ENCODE measurements at places on chromosomes 1 and 21. TPM values are rescaled to one million over a fixed set of nuclear protein-coding genes. Genes with fewer than 3 reads are reported as not detected.
A peak's percentile ranks its signal among the peaks of the same experiment; 100 is the strongest.

GRCh38 chr1:116119876-116120275 lies 8.7 kb downstream of the MAB21L3 start:
- no peak for DNase-seq

DNA sequence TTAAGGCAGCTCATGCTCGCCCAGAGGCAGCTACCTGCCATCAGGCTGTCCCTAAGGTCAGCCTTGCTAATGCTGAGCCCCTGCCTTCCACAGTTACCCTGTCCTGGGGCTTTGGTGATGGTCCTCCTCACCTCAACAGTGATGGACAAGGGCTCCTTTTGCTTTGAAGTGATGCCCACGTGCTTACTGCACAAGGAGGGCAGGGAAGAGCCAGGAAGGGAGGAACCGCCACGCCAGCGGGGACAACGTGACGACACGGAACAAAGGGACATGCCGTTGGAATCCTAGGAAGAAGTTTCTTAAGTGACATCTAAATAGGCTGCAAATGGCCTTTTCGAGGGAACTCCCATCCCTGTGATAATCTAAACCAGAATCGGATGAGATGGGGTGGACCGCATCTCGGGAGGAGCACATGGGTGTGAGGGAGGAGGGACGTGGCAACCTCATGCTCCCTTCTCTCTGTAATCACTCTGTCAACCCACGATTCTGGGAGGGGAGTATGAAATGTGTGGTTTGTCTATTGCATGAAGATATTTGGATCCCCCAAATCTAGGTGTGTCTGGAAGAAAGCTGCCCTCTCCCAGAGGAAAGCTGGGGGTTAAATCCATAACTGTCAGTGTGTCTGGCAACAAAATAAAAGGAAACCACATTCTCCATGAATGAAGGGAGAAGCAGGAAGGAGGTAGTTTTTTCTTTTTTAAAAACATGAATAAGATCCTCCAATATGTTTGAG lies 110.9 kb upstream of the IRF2BP2 start:
- no peak for DNase-seq

DNA sequence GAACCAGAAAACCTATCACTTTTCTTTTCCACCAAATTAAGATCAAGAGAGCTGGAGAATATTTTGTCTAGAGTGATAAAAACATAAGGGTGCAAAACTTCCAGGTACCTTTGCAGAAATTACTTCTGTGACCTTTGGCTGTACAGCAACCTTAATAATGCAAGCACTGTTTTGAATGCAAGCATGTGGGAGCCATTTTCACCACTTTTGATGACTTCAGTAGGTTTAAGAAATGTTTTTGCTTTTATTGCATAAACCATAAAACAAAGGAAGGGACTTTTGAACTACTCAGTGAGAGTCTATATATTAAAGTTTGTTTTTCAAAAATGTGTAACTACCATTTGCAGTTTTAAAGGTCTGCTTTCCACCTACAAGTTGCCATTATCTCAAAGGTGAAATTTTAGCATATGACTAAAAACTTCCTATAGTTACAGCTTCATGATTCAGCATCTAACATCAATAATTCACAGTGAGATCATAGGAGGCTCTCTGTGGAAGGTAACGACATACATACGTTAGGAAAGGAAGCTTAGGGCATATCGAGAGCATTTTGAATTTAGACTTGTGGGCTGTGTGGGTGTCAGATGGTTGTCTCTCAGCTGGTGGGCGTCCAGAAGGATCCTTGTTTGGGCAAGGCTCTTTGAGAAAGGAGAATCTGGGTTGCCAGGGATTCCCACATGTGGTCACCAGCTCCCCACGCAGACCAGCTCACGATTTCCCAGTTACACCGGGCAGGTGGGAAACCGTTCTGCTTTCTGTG lies 1.1 kb upstream of the GADD45A start:
- DNase-seq: no peak

- no peak for DNase-seq
Observed at GRCh38 chr1:211731456-211732292, 56.3 kb upstream of the NEK2 start.

DNA sequence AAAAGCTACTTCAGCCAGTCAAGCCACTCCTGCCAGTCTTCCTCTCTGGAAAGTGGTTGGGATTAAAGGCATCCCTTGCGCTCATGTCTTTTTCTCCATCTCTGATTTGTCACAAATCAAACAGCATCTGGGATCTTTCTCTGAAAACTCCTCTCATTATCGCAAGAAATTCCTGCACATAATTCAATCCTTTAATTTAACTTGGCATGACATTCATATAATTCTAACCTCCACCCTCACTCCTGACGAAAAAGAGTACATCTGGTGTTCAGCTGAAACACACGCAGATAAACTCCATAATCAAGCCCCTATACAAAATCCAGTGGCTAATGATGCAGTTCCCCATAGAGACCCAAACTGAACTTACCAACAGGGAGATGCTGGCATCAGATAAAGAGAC lies 19.4 kb upstream of the SLC2A5 start:
- DNase-seq: no peak

GRCh38 chr1:87335175-87335884 lies 6.7 kb downstream of the LMO4 start:
- peak; percentile 64 for DNase-seq

- DNase-seq: no peak
Observed at GRCh38 chr1:37001703-37002102, 32.6 kb downstream of the GRIK3 start.

DNA sequence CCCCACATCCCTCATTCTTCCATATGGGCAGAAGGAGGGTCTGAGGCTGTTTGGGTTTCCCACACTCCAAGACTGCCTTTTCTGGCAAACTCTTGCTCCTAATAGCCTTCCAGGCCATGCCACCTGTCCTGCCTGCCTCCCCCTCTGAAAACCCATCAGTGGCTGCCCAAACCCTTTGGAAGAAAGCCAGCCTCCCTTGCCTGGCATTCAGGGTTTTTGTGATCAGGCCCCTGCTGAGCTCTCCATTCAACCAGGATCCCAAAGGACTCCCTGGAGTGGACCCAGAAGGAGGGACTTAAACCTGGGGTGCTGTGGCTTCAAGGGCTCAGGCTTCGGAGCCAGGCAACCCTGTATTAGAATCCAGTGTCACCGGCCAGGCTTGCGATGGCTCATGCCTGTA lies 4.2 kb upstream of the GUCA2A start:
- no peak for DNase-seq

DNA sequence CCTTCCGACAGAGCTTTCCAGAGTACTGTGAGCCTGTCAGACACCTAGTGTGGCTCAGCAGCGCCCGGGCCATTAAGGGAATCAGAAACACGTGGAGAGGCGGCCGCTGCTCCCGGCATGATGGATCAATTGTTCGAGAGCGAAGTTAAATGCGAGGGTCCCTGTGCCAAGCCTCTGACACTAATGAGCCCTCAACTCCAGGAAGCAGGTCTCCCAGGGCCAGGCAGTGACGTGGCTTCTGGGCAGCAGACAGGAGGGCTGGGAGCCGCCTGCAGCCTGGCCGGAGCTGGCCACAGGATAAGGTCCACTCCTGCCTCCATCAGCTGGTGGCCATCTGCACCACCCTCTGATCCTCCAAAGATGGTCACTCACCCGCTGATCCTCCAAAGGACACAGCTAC lies 67.5 kb upstream of the CLDN14 start:
- DNase-seq: peak; percentile 27

DNA sequence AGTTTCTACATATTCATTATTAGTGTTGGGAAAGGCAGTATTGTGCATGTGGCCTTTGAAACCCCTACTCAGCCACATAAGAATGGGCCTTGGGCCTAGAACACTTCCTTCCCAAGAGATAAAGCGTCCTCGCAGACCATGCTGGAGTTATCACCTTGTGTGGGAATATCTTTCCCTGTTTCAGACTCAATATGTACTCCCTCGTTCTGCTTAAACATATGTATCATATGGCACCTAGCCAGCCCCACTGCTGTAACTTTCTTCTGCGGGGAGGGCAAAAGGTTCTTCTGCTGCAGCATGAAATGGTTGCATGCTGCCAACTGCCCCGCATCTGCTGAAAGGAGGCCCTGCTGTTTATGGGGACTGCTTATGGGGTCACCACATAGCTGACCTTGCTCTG lies 92.0 kb downstream of the CRB1 start:
- peak; percentile 49 for DNase-seq

DNA sequence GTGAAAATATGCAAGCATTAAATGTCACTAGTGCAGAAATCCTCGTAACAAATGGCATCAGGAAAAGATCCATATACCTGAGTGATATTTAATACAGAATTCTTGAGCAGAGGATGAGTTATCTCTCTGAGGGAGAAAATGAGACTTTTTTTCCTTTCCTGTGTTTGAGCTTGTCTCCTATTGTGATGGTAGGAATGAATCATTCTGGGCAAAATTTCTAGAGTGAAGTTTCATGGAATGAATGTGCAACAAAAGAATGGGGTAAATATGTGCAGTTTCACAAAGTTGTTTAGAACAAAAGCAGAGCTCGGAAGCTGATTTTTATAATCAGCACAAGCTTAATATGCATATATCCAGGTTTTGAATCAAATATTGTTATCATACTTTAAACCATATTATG lies 4.6 kb downstream of the CTPS1 start:
- no peak for DNase-seq

GRCh38 chr1:67190410-67190809 lies 24.2 kb downstream of the IL23R start:
- no peak for DNase-seq

GRCh38 chr1:241800640-241801039 lies 47.4 kb upstream of the EXO1 start:
- no peak for DNase-seq

GRCh38 chr1:176847052-176847451 lies 317.5 kb downstream of the ASTN1 start:
- DNase-seq: no peak

GRCh38 chr1:207404849-207405525 lies 49.1 kb upstream of the CR2 start:
- DNase-seq: no peak

- DNase-seq: peak; percentile 57
Observed at GRCh38 chr1:244050835-244051444, at the start of gene ZBTB18. Gene ZBTB18, plus strand, starts transcription at chr1:244051283. Its CDS starts 149 bp downstream, at chr1:244051432.

GRCh38 chr1:240967070-240967724 lies 355.2 kb upstream of the GREM2 start:
- no peak for DNase-seq

DNA sequence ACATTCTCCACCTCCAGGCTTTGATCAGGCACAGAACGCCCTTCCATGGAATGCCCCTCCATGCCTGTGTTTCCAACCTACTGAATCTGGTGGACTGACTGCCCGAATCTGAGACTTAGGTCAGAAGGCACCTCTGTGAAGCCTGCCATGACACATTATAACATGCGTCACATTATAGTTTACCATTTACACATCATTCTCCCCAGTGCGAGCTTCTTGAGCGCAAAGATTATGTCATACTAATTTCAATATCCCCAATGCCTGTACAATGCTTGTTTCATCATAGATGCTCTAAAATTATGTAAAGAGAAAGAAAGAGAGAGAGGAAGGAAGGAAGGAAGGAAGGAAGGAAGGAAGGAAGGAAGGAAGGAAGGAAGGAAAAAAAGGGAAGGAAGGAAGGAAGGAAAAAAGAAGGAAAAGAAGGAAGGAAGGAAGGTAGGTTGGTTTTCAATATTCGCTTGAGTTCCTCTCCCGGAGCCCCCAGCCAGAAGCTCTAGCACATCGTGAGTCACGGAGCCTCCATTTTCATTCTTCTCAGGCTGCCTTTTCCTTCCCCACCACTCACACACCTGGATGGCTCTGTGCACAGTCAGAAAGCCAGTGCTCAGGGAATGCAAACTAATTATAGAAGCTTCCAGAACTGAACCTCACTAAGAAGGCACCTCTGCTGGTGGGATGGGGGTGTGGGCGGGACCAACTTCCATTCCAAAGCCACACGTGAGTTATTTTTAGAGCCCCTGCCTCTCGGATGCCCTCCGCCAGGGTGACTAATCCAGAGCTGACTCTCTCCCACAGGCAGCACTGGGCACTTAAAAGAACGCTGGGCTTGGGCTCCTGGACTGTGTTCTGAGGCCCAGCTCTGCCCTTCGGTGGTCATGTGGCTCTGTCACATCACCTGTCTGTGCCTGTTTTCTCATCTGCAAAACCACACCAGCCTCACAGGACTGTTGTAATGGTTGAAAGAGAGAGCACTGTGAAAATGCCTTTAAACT lies 27.4 kb downstream of the LAMB3 start:
- no peak for DNase-seq

DNA sequence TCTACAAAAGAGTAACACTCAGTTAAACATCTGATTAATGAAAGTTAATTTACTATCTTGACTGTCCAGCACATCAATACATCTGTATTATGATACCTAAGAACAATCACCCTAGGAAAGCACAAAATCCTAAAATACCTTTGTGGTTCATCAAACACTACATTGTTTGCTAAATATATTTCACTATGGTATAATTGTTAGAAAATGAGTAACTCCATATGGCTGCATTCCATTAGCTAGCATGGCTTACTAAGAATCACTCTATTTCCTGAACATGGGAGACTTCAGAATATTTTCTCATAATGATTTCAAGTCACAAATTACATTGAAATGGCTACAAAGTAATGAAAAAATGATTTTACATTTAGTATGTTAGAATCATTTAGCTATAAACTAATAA lies 12.5 kb downstream of the TRMT1L start:
- DNase-seq: no peak

Gene TP73
- 2.2 TPM for polyA plus RNA-seq

Gene GPR52
- polyA plus RNA-seq: not detected

Gene PAFAH2
- polyA plus RNA-seq: 18.9 TPM

Gene KIF26B
- polyA plus RNA-seq: 3.0 TPM

Gene SUSD4
- polyA plus RNA-seq: 13.9 TPM

Gene S100PBP
- polyA plus RNA-seq: 99.7 TPM

Gene TMEM69
- 29.5 TPM for polyA plus RNA-seq

Gene OLFML2B
- polyA plus RNA-seq: 57.9 TPM

Gene S100A5
- polyA plus RNA-seq: not detected

Gene CELA3B
- polyA plus RNA-seq: 0.34 TPM

Gene GSTM1
- polyA plus RNA-seq: not detected

Gene GALNT2
- 63.0 TPM for polyA plus RNA-seq

Gene OR2M5
- polyA plus RNA-seq: not detected

Gene LORICRIN
- polyA plus RNA-seq: not detected

Gene S1PR1
- polyA plus RNA-seq: 9.3 TPM
